Activated CD4-positive, alpha-beta memory T cell treated with anti-CD3 and anti-CD28 coated beads for 36 hours (primary cell): ENCODE measurements at places on chromosomes 6 and 20.

DNA sequence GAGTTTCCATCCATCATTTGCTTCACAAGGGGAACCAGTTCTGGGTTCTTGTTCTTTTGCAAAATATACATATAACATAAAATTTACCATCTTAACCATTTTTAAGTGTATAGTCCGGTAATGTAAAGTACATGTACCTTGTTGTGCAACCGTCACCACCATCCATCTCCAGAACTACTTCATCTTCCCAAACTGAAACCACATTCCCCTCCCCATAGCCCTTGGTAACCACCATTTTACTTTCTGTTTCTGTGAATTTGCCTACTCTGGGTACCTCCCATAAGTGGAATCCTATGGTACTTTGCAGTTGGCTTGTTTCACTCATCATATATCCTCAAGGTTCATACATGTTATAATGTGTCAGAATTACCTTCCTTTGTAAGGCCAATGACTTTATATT lies 70.3 kb upstream of the DSP start:
- DNase-seq = no peak

DNA sequence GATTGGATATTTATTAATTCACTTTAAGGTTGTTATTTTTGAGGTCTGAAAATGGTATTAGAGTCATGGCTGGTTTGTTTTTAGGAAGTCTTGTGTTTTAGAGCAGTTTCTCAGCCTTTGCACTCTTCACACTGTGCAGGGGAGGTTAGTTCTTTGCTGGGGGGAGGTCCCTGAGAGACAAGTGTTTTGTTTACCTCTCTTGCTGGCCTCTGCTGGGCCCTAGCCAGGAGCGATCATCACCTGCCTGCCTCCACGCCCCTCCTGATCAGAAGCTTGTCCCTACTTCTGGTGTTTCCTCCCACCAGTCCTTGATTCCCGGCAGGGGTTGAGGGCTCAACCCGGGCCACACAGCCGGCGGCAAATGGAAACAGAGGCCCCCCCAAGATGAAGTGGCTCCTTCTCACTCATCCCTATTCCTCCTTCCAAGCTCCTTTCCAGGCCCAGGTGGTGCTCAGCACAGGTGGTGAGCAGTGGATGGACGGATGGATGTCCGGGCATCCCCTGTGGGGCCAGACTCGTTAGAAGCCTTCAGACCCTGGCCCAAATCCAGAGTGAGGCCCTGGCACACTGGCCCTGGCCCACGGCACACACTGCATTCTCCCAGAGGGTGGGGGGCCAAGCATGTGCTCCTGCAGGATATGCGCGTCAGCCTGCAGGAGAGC lies 51.3 kb downstream of the GRM4 start:
- no peak for DNase-seq

DNA sequence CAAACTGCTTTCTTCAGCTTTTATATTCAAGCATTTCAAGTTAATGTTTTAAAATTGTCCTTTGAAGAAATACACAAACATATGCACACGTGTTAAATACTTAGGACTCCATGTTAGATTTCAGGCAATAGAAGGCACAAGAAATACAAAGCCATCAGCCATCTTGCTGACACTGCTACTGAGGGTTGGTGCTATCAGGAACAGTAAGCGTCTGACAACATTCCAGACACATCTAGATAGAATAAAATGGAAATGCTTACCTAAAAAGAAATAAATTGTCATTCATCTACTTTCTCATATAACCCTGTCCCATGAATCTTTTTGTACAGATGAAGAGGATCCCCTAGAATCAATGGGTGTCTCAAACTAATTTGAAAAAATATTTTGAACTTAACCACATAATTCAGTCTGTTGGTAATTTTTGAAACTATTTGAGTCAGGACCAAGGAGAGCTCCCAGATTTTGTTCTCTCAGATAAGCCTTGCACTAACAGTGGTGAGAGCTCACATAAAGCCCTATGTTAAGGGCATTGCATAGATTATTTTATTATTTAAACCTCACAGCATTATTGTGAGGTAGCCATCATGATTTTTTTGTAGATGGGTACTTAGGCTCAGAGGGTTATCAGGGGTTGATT lies 631.1 kb upstream of the POU3F2 start:
- DNase-seq = no peak

- DNase-seq = no peak
Observed at GRCh38 chr6:53852805-53853204, 58.0 kb downstream of the LRRC1 start.
